ENCODE measurements at places on chromosomes 12 and 14.

GRCh38 chr14:61334197-61334701, 12.9 kb downstream of the PRKCH start:
- no peak for DNase-seq

DNA sequence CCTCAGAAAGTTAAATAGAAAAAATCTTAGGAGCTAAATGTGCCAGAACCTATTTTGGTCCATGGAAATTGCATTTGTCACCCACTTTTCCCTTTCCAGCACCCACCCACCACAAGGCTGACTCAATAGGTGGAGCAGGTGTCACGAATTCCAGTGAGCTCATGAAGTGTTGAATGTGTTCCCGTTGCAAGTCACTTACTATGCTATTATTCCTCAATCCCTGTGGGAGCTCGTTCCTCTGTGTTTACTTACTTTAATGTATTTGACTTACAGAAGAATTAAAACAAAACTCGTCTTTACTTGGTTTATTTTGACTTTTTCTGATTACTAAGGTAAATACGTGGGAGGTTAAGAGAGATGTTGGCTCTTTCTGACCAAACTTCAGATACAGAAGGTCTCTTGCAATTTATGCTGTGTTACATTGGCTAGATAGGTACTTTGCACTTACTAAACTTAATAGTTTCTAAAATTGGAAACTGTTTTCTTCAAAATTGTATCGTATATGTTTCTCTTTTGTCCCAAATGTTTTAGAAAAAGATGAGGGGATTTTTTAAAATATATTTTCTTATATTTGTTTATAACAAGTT, 269.4 kb upstream of the NOVA1 start:
- no peak for DNase-seq

DNA sequence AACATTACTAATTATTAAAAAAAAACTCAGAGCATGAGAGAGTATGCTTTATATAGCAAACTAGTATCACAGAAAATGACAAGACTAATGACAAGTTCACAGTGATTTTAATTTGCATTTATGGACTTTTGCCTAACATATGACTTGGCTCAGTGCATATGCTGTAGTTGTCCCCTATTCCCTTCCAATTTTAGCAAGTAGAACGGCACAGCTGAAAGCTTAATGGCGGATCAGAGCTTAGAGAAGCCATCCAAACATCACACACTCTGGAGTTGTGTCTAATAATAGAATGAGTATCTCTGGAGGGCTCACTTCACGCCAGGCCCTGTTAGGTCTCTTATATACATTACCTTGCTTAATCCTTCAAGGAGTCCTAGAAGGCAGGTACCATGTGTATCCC, 13.3 kb downstream of the CNIH1 start:
- no peak for DNase-seq

DNA sequence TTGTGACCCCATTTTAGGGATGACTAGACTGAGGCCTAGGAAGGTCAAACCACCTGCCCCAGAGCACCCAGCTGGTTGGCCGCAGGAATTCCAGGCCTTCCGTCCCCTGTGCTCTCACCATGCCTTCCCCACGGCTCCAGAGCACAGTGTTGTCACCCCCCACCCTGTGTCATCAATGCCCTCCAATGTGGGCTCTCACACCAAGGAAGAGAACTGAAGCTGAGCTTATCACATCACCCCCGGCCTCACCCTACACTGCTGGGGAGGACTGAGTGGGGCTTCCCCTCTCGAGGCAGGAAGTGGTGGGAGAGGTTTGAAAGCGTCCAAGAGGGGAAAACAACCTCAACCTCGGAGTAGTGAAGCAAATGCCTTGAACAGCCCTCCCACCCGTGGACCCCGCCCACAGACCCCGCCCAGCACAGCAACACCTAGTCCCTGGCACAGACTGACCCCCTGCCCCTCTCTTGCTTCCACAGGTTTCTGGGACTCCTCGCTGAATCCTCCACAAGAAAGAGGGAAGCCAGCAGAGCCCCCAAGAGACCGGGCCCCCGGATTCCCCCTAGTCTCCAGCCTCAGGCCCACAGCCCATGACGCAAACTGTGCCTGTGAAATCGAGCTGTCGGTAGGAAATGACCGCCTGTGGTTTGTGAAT, 97.2 kb downstream of the LGMN start:
- no peak for DNase-seq

DNA sequence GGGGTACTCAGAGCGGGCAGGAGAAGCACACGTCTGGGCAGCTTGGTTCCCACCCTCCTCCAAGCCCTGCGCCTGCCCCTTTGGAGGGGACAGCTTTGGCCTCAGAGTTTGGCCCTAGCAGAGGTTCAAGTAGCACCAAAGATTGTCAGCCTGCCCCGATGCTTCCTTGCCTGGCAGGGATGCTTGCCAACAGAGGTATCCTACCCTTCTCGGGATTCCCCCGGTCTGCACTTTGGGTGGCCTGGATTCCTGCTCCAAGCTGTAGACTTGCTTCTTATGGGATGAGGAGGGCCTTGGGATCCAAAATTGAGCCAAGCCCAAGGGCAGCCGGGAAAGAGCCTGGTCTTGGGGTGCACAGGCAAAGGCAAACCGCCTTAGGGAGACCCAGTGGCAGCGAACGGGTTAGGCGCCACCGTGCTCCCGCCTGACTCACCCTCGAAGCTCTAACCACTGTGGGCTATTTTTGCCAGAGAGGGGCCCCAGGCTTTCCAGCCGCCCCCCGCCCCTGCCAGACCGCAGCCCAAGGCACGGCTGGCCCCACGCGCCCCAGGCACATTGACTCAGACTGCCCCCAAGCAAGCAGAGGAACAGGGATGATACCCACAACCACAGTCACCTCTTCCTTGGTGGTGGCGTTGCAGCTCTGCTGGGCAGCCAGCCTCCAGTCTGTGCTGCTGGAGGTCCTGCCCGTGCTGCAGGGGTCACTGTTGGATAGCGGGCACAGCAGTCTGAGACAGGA, 847 bp upstream of the WNT10B start:
- DNase-seq, result no peak

GRCh38 chr12:26496170-26496569, 300.8 kb downstream of the SSPN start:
- DNase-seq, result no peak

GRCh38 chr12:8088574-8088973, 6.5 kb downstream of the NECAP1 start:
- no peak for DNase-seq

DNA sequence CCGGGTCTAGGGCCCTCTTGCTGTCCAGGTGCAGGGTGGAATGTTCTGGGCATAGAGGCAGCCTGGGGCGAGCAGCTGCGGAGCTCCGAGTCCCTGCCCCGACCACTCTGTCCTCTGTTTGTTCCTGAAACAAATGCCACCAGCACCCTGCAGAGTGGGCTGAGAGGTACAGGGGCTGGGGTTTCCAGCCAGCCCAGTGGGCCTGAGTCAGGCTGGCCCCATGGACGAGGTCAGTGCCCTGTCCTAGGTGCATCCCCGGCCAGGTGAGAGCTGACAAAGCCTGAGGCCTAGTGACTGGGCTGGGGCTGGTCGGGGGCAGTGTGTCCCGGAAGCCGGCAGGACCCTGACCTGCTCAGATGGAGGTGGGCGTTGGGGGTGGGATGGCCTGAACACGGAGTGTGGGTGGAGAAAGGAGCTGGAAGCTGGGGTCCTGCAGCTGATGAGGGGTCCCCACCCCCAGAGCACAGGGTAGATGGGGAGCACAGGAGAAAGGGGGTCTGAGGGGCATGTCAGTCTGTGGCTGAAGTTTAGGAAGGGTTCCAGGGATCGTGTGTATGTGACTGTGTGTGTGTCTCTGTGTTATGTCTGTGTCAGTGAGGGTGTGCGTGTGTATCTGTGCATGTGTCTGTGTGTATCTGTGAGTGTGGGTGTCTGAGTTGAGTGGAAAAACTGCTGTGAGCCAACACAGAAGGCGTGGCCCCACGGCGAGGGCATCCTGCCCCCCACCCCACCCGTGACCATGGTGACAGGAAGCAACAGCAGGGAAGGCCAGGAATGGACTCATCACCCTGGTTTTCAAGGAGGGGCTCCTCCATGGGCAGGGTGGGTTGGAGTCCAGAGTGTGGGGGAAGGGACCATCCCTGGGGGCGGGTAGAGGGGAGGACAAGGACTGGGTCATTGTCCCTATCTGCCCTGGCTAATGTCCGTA, 2.4 kb upstream of the CRIP1 start:
- DNase-seq, result no peak

DNA sequence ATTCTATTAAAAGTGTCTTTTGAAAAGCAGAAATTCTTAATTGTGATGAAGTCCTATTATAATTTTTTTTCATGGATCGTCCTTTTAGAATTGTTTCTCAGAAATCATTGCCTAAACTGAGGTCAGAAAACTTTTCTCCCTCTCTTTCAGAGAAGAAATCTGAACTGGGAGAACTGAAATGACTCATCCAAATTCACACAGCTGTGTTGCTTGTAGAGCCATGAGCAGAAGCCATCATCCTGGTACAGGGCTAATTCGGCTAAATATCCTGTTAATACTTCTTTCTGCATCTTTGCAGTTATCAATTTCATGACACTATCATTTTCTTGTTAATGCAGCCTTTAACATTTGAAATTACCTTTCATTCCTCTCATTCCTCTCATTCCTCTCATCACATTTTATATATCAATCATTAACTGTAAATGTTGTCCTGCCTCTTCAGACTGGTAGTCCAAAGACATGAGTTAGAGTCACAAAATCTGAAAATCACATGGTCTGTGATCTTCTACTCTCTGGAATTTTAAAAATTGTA, 15.5 kb downstream of the SLC15A5 start:
- no peak for DNase-seq

- no peak for DNase-seq
These were observed 687.5 kb upstream of the FBXO33 start for GRCh38 chr14:40119765-40120164.

DNA sequence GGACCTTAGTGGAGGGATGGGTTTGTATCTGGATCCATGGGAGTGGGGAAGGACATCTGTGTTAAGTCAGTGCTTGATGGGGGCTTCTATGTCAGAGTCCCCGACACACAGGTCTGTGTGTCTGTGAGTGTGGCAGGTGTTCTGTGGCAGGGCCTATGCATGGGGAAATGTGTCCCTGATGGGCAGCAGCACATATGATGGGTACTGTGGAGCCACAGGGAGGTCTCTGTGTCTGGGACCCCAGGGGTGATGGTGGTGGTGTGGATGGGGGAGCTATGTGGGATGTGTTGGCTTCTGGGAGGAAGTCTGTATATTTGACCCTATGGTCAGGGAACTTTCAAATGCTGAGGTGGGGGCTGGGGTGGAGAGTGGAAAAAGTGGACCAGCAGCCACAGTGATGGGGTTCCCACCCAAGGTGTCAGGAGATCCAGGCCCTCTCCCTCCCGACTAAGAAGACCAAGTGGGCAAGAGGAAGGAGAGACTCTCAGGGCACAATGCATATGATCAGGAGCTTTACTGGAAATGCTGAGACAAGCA, 16.5 kb downstream of the KRT7 start:
- no peak for DNase-seq

GRCh38 chr14:75803765-75804164, 142.7 kb downstream of the TTLL5 start:
- no peak for DNase-seq

- DNase-seq, result no peak
These were observed 189.7 kb downstream of the FSCB start for GRCh38 chr14:44317441-44317746.

DNA sequence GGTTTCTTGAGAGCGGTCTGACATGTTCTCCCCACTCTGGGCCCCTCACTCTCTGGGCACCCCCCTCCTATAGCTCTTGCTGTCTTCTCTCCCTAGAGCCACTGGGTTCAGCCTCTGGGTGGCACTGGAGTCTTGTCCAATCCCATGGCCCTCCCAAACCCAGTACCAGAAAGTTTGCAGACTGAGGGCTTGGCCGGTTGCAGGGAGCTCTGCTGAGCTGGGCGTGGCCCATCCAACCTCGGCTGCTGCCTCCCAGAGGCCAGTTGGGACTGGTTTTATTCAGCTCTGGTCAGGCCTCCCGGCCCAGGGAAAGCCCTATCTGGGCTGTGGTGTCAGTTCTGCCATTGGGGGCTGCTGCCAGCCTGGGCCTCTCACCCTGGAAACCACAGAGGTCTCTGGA, 37.9 kb downstream of the ISCA2 start:
- DNase-seq, result no peak

- no peak for DNase-seq
These were observed 218.8 kb upstream of the BMP4 start for GRCh38 chr14:54175298-54175942.

DNA sequence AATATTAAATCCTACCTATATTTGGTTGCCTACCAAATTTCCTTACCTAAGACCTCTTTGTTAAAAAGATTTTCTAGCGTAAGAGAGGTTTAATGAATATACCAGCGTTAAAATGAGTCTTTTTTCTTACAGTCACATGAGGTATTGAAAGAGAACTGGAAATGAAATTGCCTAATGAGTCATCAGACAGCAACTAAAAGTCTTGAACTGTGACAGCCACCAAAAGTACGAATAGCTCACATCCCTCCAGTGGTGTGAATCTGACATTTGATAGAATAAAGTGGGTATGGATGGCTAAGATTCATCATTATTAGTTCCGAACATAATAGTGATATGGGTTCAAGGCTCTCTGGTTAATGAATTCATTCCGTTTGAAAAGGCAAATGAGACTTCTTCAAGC, 1297.3 kb downstream of the AACS start:
- DNase-seq, result no peak

GRCh38 chr14:64444984-64445845, 20.1 kb upstream of the AKAP5 start:
- DNase-seq, result peak; percentile 59

DNA sequence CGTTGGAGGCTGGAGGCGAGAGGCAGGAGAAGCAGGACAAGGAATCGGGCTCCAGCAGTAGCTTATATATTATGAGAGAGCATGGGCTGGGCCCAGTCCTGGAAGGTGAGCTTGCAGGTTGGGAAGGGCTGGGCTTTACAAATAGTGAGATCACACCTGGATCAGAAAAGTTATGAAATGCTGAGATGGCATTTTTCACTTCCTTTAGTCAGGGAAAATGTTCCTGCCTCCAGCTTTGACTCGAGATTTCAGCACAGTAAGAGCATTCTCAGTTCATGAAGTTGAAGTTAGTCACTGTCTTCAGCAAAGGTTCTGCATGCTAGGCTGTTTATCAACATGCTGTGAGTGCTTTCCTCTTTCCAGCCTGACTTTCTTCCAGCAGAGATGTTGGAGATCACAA, at the start of gene KRT6C:
TSS of gene KRT6C (minus strand) at position 38 of the 400 bp plus-strand sequence. CDS start 68 bp downstream, outside the sequence.
- no peak for DNase-seq

GRCh38 chr14:95323917-95324316, 4.2 kb upstream of the CLMN start:
- DNase-seq, result no peak

- no peak for DNase-seq
These were observed 17.4 kb downstream of the EGLN3 start for GRCh38 chr14:33933386-33933933.

- DNase-seq, result no peak
These were observed 78.7 kb downstream of the HELB start for GRCh38 chr12:66380769-66381535.

Measured in AG04449 (cell line).